Caco-2 (cell line): ENCODE measurements at places on chromosomes 11 and 22. TPM values are rescaled to one million over a fixed set of nuclear protein-coding genes. Genes with fewer than 3 reads are reported as not detected.

- peaks cover 7% of the 10 kb centered on the region for H3K4me1 ChIP-seq
- no peaks in the 10 kb centered on the region for H3K27me3 ChIP-seq
- H3K4me3 ChIP-seq = no peak overlapping the region
- H3K27ac ChIP-seq = no peak overlapping the region
- DNase-seq = no peak
- no peaks in the 10 kb centered on the region for H3K36me3 ChIP-seq
Measured at GRCh38 chr11:70090961-70091381, 12.9 kb downstream of the ANO1 start.

RASGRP2 gene
- 4.0 and 4.1 TPM in 2 replicates for total RNA-seq

OR2AG2 gene
- total RNA-seq = not detected in 2 replicates

PANX2 gene
- total RNA-seq = 2.2 and 2.6 TPM in 2 replicates

GRCh38 chr22:37542959-37543358 is 17.3 kb upstream of the CDC42EP1 start:
- H3K27me3 ChIP-seq = no peaks in the 10 kb centered on the region
- H3K4me3 ChIP-seq = no peak overlapping the region
- no peaks in the 10 kb centered on the region for H3K36me3 ChIP-seq

DNA sequence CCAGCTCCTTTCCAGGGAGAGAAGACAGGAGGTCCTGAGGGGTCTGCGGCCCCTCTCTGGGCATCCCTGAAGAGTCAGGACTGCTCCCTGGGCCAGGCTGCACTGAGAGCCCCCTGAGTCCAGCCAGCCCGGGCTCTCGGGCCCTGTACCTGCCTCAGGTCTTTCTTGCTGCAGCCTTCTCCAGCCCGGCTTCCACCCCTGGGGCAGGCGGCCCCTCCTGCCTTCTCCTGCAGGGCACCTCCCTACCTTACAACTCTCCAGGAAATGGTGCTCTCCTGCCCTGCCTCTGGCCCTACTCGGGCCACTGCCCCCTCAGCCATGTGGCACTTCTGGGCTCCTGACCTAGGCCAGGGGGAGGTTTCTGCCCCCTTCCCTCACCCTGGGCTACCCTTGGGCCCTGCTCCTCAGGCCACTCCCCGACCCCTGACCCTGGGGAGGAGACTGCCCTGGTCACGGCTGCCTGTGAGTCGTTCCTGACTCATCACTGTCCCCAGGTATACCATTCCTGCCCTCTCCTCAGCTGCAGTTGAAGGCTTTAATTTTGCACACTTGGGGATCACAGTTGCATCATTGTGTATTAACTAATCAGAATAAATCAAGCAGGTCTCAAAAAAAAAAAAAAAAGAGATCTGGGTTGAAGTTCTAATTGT is 251.1 kb downstream of the NXPE2 start:
- no peak overlapping the region for H3K4me3 ChIP-seq
- H3K27ac ChIP-seq = no peak overlapping the region
- H3K4me1 ChIP-seq = no peaks in the 10 kb centered on the region
- no peaks in the 10 kb centered on the region for H3K36me3 ChIP-seq
- H3K27me3 ChIP-seq = no peaks in the 10 kb centered on the region; the same call in 1 of the 2 replicates

- no peaks in the 10 kb centered on the region for H3K36me3 ChIP-seq
- DNase-seq = no peak
- H3K27me3 ChIP-seq = no peaks in the 10 kb centered on the region
Measured at GRCh38 chr22:43303166-43303565, 40.0 kb downstream of the SCUBE1 start.

LYVE1 gene
- total RNA-seq = not detected in 2 replicates

GRCh38 chr11:44066732-44067141 is 667 bp downstream of the ACCS start:
- no peak for DNase-seq
- H3K27ac ChIP-seq = peak overlapping the region; percentile 90
- no peaks in the 10 kb centered on the region for H3K27me3 ChIP-seq
- peaks cover 4% of the 10 kb centered on the region for H3K4me1 ChIP-seq

DDX25 gene
- not detected in 2 replicates for total RNA-seq

DNA sequence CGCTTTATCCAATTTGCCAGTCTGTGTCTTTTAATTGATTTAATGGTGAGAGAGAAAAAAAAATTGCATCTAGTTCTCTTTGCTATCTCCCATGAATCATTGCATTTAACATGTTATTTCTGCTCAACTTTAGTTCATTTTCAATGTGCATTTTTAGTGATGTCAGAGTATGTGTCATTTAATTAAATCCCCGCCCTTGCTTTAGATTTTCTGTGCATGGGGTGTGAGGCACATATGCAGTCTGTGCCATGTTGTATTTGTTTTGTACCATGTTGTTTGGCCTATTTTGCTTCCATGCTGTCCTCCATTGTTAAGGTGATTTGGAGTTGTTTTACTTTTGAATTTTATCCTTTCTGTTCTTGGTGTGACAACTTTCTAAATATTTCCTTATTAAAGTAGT is 8.3 kb upstream of the NCR3LG1 start:
- no peaks in the 10 kb centered on the region for H3K4me1 ChIP-seq
- H3K27ac ChIP-seq = no peak overlapping the region
- H3K4me3 ChIP-seq = no peak overlapping the region
- H3K36me3 ChIP-seq = no peaks in the 10 kb centered on the region
- no peak for DNase-seq

- H3K36me3 ChIP-seq = no peaks in the 10 kb centered on the region
- no peak for DNase-seq
Measured at GRCh38 chr22:38419121-38419857, 35.7 kb downstream of the KCNJ4 start.

DAGLA gene
- 9.4 and 9.5 TPM in 2 replicates for total RNA-seq

CFAP300 gene
- total RNA-seq = 2.2 and 3.9 TPM in 2 replicates

C22orf31 gene
- total RNA-seq = not detected in 2 replicates

CHST1 gene
- total RNA-seq = not detected in 2 replicates

GRCh38 chr11:124669193-124669592 is 4.3 kb downstream of the SIAE start:
- no peaks in the 10 kb centered on the region for H3K27me3 ChIP-seq
- peaks cover 11% of the 10 kb centered on the region for H3K4me1 ChIP-seq
- no peak overlapping the region for H3K27ac ChIP-seq
- peak; percentile 86 for DNase-seq
- no peaks in the 10 kb centered on the region for H3K36me3 ChIP-seq

DNA sequence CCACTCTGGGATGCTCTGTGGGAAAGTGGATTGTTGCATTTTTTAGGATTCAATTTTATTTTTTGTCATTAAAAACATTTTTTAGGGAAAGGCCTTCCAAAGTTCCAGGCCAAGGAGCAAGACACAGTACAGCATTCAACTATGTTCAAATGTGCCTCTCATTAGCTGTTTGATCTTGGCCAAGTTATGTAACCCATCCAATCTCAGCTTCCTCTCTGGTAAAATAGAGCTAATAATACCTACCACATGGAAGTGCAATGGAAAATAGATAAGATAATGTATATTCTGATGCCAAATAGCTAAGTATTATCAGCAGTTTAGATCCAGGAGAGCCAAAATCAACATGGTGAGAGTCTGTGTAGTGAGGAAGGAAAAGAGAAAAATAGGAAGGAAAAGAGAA is 220.3 kb upstream of the SESN3 start:
- no peaks in the 10 kb centered on the region for H3K4me1 ChIP-seq
- no peak for DNase-seq
- H3K4me3 ChIP-seq = no peak overlapping the region
- H3K27ac ChIP-seq = no peak overlapping the region

DNA sequence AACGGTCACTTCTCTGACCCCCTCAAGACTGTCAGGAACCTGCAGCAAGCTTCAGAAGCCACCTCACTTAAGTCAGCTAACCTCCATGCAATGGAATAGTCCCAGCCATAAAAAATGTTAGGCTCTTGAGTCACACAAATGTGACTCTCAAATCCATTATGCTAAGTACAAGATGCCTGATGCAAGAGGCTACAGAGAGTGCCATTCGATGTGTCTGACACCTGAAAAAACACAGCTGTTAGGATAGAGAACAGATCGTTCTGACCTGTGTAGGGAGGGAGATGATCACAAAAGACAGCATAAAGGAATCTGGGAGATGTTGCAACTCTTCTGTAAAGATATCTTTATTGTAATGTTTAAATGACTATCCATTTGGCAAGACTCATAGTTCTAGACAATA is 712.4 kb downstream of the TBC1D22A start:
- H3K27ac ChIP-seq = no peak overlapping the region
- DNase-seq = no peak
- H3K27me3 ChIP-seq = no peaks in the 10 kb centered on the region

DNA sequence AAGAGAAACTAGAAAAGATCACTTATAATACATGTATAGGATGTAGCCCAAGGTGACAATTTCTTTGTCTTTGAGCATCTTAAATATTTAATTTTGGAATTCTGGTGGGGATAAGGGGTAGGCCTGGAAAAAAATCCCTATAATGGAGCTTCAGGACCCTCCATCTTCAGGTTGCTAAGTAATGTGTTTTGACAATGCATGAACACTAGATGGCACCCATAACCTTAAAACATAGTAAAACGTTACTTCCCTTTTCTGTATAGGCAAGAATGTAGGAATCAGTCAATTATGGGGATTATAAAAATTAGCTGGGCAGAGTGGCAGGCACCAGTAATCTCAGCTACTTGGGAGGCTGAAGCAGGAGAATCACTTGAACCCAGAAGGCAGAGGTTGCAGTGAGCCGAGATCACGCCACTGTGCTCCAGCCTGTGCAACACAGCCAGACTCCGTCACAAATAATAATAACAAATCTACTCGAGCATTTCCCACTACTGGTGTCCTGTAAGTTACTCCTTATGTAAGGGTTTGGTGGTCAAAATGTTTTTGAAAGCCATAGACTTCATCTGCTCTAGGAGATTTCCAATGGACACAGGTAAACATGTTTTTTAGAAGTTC is 541.9 kb upstream of the CCDC90B start:
- no peaks in the 10 kb centered on the region for H3K4me1 ChIP-seq
- no peak overlapping the region for H3K27ac ChIP-seq
- no peak overlapping the region for H3K4me3 ChIP-seq
- no peaks in the 10 kb centered on the region for H3K36me3 ChIP-seq
- DNase-seq = peak; percentile 54
- no peaks in the 10 kb centered on the region for H3K27me3 ChIP-seq

DNA sequence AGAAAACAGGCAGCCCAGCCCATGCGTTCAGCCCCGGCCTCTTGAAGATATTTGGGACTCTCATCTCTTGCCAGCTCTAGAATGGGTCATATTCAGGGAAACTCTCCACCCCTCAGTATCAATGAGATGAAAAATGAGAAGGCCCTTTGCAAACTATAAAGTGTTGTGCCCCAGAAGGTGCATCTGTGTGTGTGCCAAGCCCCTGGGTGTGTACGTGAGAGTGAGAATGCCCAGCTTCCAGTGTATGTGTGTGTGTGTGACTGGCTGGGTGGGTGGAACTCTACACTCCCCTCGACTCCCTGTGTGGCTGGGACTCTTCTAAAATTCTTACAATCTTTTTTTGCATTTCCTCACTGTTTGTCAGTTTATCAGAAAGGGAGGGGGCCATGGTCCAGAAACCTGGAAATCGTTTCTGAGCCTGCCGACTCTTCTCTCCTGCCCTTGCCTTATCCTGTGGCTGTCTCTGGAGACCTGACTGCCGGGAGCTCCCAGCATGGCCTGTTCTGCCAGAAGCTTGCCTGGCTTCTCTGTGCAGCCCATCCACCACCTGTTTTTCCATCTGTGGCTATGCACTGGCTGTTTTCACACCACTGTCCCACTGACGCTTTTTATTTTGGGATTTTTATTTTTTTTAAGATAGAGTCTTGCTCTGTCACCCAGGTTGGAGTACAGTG is 1.2 kb downstream of the P2RY6 start:
- peak overlapping the region; percentile 99 for H3K27ac ChIP-seq
- H3K4me3 ChIP-seq = peak overlapping the region; percentile 38
- peaks cover 3% of the 10 kb centered on the region; the same call in 1 of the 2 replicates for H3K36me3 ChIP-seq
- H3K4me1 ChIP-seq = peaks cover 89% of the 10 kb centered on the region
- no peaks in the 10 kb centered on the region for H3K27me3 ChIP-seq
- DNase-seq = peak; percentile 38

OR51B4 gene
- total RNA-seq = not detected in 2 replicates

TRPC6 gene
- total RNA-seq = 0.14 and 0.32 TPM in 2 replicates

CLDN5 gene
- total RNA-seq = not detected in 2 replicates

GRCh38 chr22:45938913-45939312 is 38.0 kb downstream of the WNT7B start:
- peaks cover 8% of the 10 kb centered on the region; the same call in 1 of the 2 replicates for H3K4me1 ChIP-seq
- H3K36me3 ChIP-seq = no peaks in the 10 kb centered on the region
- no peak overlapping the region for H3K27ac ChIP-seq

- H3K27me3 ChIP-seq = no peaks in the 10 kb centered on the region
- DNase-seq = no peak
- no peak overlapping the region for H3K27ac ChIP-seq
- H3K4me3 ChIP-seq = no peak overlapping the region
- no peaks in the 10 kb centered on the region for H3K4me1 ChIP-seq
Measured at GRCh38 chr22:44192098-44192815, 11.5 kb downstream of the PARVG start.

DNA sequence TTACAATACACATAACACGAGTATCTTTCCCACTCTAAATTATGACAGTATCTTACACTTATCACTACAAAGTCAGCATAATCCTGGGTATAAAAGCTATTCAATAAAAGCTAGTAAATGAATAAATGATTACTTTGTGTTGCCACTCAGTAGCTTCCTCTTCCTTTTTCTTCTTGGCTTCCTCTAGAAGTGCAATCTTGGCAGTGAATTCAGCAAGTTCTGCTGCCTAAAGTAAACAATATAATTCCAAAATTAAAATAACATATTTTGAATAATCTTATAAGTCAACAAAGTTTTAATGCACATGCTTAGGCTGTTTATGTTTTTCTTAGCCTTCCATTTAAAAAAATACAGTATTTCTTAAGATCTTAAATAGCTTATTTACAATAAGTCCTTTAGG is 60.4 kb downstream of the RDX start:
- no peak overlapping the region for H3K27ac ChIP-seq
- H3K4me3 ChIP-seq = no peak overlapping the region
- no peaks in the 10 kb centered on the region for H3K27me3 ChIP-seq
- peaks cover 4% of the 10 kb centered on the region for H3K36me3 ChIP-seq
- no peaks in the 10 kb centered on the region for H3K4me1 ChIP-seq

DNA sequence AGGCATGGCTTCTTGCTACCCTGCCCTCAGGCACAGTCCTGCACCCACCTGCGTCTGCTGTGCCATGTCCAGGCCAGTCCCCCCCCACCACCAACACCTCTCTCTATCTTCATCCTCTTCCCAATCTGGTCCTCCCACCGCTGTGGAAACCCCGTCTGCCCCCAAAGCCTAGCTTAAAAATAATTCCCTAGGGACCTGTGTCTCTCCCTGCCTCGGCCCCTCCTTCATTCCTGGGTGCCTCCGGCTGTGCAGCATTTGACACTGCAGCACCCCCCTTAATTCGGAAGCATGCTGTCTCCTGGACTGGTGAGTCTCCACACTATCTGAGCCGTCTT is 2.5 kb upstream of the ASCL2 start:
- peaks cover 3% of the 10 kb centered on the region; the same call in 1 of the 2 replicates for H3K36me3 ChIP-seq
- no peaks in the 10 kb centered on the region for H3K27me3 ChIP-seq
- H3K27ac ChIP-seq = no peak overlapping the region
- H3K4me1 ChIP-seq = peaks cover 23% of the 10 kb centered on the region

TRIM49B gene
- not detected in 2 replicates for total RNA-seq

GRCh38 chr11:44190883-44191230 is 95.4 kb downstream of the EXT2 start:
- H3K27ac ChIP-seq = no peak overlapping the region
- peaks cover 6% of the 10 kb centered on the region for H3K4me1 ChIP-seq
- no peaks in the 10 kb centered on the region for H3K27me3 ChIP-seq
- DNase-seq = no peak
- no peak overlapping the region for H3K4me3 ChIP-seq

CSRP3 gene
- total RNA-seq = not detected in 2 replicates

RFPL3 gene
- total RNA-seq = not detected in 2 replicates

GRCh38 chr22:48116871-48117270 is 1354.4 kb downstream of the TBC1D22A start:
- H3K27me3 ChIP-seq = no peaks in the 10 kb centered on the region
- H3K4me3 ChIP-seq = no peak overlapping the region
- H3K4me1 ChIP-seq = no peaks in the 10 kb centered on the region
- no peaks in the 10 kb centered on the region for H3K36me3 ChIP-seq
- no peak for DNase-seq
- no peak overlapping the region for H3K27ac ChIP-seq

RIBC2 gene
- total RNA-seq = 11.5 and 14.1 TPM in 2 replicates
